Fibroblast of skin of back (primary cell): ENCODE measurements at places on chromosomes 6 and 20.

GRCh38 chr6:35341557-35341956, 801 bp upstream of the PPARD start:
- no peak for DNase-seq

DNA sequence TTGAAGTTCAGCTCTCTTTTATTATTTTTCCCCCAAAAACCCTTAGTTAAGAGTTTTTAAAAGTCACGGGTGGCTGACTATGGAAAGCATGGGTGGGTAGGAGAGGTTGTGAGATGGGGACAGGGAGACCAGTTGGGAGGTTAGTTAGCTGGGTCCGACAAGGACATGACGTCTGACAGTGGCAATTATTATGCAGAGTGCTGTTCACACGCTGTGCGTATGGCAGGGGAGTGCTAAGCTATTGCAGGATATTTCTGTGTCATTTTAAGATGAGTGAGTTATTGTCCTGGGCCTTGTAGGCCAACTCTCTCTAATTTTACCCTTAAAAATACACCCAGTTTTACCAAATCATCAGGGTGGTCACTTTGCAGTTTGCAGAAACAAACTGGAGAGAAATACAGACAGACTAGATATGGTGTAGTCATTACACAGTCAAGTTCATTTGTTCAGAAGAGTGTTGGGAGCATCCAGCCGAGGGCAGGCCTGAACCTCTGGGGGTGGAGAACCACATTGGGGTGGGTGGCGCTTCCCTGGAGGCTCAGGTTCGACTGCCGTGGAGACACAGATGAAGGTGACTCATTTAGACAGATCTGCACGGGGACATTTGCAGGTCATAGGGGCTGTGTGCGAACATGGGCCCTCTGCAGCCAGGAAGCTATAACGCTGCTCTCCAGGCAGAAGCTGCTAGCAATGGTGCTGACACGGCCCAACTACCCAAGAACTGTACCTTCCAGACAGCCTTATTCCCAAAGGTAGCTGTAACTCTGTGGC, 307.6 kb downstream of the QKI start:
- no peak for DNase-seq

- no peak for DNase-seq
Measured at GRCh38 chr6:23656255-23657194, 469.5 kb upstream of the NRSN1 start.

DNA sequence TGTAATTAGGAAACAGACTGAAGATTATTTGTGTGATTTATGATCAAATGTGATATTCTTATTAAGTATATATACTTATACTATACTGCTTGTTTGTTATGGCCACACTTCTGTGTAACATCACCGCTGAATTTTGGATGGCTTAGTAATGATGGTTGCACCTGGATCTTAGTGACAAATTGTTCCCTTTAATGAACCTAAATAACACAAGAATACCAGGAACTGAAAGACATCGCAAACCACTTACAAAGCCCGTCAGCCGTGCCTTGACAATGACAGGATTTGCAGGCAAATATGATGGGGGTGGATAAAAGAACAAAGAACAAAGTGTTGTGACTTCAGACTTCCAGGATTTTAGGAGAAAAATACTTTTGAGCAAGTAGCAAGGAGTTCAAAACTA, 67.1 kb downstream of the LAMP5 start:
- DNase-seq: no peak

DNA sequence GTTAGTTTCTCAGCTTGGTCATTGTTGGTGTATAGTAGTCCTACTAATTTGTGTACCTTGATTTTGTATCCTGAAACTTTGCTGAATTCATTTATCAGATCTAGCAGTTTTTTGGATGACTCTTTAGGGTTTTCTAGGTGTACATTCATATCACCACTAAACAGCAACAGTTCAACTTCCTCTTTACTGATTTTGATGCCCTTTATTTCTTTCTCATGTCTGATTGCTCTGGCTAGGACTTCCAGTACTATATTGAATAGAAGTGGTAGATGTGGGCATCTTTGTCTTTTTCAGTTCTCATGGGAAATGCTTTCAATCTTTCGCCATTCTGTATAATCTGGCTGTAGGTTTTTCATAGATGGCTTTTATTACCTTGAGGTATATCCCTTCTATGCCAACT, 61.3 kb upstream of the HEY2 start:
- no peak for DNase-seq

DNA sequence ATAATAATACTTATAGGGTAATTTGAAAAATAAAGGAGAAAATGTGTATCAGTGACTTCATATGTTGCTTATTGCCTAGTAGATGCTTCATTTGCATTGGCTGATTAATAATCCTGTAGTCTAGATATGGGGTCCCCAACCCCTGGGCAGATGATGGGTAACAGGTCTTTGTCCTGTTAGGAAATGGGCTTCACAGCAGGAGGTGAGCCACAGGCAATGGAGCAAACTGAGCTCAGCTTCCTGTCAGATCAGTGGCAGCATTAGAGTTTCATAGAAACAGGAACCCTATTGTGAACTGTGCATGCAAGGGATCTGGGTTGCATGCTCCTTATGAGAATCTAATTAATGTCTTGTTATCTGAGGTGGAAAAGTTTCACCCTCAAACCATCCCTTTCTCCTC, 1049.5 kb upstream of the EPHA7 start:
- DNase-seq: no peak

GRCh38 chr6:64217721-64218620, 582.4 kb downstream of the PHF3 start:
- DNase-seq: peak; percentile 63

DNA sequence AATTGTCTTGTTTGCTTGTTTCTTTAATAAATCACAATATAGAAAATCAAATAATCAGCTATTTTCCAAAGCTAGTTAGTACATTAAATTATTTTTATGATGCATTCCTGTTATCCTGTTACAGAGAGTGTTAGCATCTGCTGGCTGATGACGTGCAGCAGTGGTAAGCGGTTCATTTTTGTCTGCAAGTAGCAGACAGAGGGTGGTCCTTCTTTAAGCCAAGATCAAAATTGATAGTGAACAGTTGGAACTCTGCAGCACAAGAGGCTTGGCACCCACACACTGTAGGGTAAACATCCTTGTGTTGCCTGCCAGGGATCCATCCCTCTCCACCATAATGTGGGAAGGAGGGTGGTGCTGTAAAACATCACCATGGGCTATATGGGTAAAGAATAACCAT, 158.3 kb downstream of the FRK start:
- no peak for DNase-seq

DNA sequence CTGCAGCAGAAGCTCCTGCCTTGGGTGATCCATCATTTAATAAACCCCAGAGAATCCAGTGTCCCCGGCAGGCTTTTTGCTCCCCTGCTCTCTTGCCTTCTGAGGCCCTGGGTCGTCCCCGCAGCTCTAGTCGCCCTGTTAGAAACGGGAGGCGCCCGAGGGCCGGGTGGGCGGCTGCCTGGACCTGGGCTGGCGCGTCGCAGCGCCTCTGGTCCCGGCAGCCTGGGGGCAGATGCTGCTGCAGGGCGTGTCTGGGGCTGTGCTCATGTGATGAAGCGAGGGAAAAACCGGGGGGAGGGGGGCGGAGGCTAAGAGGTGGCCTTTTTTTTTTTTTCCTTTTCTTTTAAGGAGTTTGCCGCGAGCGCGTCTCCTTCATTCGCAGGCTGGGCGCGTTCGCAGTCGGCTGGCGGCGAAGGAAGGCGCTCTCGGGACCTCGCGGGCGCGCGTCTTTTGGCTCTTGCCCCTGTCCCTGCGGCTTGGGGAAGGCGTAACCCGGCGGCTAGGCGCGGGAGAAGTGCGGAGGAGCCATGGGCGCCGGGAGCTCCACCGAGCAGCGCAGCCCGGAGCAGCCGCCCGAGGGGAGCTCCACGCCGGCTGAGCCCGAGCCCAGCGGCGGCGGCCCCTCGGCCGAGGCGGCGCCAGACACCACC, 394 bp downstream of the AKAP12 start:
- peak; percentile 91 for DNase-seq

DNA sequence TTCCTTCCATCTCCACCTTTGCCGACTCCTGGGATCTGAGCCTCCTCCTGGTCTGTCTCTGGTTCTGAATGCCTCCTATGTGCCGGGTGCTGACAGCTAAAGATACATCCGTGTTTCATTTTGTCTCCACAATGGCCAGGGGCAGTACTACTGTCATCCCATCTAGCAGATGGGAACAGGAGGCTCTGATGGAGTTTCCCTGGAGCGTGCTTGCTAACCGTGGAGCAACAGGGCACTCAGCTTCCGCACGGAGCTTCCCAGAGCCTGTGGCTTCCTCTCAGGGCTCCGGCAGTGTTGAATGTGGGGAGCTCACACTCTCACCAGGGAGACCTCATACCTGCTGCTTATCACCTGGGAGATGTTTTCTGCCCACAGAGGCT, 11.9 kb upstream of the NPBWR2 start:
- DNase-seq: no peak

DNA sequence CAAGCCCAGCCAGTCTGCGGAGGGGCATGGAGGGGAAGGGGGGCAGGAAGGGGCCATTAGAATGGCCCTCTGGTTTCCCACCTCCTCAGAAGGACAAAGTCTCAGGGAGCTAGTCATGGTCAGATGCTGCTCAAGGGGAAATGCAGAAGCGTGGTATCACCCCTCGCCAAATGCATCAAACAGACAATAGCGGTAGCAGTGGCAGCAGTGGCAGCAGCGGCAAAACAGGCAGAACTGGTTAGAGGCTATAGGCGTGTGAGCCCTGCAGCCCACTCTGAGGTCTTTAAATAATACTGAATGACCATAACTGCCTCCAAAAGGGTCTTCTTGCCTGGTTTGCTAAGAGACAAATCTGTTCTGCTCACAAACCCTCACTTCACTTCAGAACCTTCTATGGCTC, 186.7 kb downstream of the TFAP2C start:
- DNase-seq: no peak

DNA sequence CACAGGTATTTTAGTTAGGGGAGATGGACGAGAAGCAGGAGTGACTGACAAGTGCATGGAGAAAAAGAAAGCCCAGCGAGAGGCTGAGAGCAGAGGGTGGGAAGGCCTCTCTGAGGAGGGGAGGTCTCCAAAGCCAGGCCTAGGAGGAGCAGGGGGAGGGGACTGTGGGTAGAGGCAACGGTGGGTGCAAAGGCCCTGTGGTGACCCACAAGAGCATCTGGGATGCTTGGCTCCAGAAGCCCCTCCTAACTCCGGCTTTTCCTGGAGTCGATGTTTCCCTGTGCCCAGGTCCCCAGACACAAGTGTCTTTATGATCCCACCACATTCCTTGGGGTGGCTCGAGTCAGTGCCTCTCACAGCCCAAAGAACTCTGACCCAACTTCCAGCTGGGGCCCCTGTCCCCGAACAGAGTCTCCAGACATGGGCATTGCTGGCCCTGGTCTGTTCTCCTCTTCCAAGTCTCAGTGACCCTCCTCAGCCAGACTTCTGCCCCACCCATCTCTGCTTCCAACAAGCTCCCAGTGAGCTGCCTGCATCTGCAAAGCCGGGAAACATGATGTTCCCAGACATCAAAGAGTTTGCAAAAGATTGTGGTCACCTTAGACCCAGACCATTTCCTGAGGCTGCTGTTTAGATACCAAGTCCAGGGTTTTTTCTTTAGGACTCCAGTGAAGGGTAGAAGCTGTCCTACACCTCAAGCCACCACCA, 11.1 kb upstream of the BMP7 start:
- DNase-seq: no peak

DNA sequence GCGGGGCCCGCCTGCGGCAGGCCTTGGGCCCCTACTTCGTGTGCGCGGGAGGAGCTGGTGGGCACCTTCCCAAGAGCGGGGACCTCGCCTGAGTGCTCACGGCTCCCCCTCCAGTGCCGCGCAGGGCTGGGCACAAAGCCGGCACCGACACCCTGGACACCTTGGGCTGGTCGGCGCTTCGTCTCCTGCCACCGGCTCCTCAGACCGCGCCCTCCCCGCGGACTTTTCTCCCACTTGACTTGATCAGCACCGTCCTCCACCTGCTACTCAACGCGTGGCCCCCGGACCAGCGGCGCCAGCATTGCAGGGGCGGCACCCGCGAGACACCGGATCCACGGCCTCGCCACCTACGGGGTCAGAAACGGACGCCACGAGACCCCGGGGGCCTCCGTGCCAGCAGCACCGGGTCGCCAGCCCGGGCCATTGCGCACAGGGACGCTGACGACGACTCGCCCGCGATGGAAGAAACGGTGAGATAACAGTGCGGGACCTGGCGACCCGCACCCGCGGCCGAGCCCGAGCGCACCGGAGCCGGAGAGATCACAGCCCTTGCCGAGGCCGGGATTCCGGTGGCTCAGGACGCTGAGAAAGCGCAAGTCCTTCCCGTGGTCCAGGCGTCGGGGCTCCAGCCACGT, 154.2 kb downstream of the DLL1 start:
- no peak for DNase-seq

DNA sequence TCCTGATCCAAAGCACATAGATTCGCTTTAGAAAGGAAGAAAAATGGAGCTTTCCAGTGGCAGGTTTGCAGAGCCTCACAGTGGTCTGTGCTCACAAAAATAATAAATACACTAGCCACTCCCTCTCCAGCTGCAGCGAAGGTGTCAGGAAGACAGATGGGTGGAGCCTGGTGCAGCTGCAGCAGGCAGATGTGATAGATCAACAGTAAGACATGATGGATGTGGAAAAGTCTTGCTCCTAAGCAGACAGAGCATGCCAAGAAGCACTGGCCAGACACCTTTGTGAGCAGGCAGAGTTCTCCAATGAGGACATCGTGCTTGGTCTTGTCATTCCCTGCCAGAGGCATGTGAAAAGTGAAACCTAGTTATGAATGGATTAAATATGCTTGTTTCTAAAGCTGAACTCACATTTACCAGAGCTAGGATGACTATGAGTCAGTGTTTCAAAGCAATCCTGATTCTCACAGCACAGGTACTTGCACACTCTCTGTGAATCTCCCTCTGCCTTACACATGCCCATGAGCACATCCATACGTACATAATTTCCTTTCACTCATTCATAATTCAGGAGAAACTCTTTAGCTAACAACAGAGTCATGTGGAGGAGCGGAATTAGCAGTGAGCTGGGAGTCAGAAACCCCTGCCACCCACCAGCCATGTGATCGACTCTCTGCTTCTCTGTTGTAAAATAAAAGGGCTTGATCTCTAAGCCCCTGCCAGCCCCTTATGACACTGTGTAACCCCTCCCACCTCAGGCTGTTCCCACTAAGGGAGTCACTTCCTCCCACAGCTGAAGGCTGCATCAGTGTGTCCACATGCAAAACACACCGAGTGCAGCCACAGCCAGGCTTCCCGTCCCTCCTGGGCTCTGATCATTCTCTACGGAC, 111.2 kb downstream of the SCML4 start:
- peak; percentile 44 for DNase-seq

DNA sequence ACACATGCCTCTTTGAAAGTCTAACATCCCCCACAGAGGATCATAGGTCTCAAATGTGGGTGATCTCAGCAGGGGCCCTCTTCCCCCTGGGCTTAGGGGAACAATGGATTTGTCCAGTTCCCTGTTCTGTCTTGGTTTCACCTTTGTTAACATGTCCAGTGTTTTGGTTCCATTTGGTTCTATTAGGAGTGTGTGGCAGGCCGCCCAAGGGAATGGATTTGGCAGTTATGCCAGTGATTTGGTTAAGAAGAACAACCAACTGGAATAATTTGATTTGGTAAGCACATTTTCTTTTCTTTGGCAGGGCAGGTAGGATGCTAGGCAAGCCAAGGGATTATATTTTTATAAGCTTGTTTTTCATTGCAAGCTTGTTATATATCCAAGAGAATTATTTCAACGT, 28.5 kb upstream of the ENPP1 start:
- no peak for DNase-seq
